ENCODE measurements at places on chromosomes 13 and 19.

GRCh38 chr13:78045916-78046315 lies 127.3 kb upstream of the EDNRB start:
- DNase-seq = no peak

- no peak for DNase-seq
Measured at GRCh38 chr19:50725218-50725910, 2.2 kb downstream of the CLEC11A start.

GRCh38 chr19:41616792-41617621 lies 9.9 kb downstream of the CEACAM4 start:
- peak; percentile 47 for DNase-seq

- no peak for DNase-seq
Measured at GRCh38 chr13:94997126-94997525, 284.8 kb upstream of the SOX21 start.

GRCh38 chr13:111227405-111227804 lies 93.0 kb upstream of the TEX29 start:
- DNase-seq = no peak

DNA sequence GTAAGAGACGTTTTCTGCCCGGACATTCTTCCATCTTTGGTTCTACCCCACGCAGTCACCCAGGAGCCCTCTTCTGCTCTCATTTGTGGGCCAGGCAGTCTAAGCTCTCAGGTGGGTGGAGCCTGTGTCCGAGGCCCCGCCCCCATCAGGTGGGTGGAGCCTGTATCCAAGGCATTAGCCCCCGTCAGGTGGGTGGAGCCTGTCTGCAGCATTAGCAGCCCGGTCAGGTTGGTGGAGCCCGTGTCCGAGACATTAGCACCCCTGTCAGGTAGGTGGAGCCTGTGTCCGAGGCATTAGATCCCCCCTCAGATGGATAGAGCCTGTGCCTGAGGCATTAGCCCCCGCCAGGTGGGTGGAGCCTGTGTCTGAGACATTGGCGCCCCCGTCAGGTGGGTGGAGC lies 45.5 kb upstream of the C13orf46 start:
- DNase-seq = no peak

GRCh38 chr19:53962887-53963431 lies at the start of gene CACNG8:
Gene CACNG8, plus strand, starts transcription at chr19:53962937.
- peak; percentile 53 for DNase-seq

- no peak for DNase-seq
Measured at GRCh38 chr13:96454466-96454865, 364.6 kb downstream of the HS6ST3 start.

DNA sequence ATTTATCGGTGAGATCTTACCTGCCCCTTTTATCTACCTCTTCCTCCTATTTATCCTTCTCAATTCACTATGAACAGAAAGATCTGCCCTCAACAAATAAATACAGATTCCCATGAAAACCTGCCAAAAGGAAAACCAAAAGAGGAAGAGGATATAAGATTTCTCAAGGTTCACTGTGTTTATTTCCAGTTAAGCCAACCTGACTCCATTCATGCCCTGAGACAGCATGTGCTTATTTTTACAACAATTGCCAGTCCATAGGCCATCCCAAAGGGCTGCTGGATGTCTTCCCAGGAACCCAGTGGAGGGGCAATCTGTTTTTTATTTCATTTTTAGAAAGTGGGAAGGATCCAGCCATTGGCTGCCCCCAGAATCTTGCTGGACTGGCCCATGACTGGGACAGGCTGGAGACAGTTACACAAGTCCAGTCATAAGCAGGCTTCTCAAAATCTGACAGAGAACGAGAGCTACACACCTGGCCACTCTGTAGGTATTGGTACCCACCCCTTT lies 209.1 kb downstream of the IRS2 start:
- no peak for DNase-seq

GRCh38 chr19:1441022-1441426 lies 2.8 kb downstream of the RPS15 start:
- DNase-seq = no peak

DNA sequence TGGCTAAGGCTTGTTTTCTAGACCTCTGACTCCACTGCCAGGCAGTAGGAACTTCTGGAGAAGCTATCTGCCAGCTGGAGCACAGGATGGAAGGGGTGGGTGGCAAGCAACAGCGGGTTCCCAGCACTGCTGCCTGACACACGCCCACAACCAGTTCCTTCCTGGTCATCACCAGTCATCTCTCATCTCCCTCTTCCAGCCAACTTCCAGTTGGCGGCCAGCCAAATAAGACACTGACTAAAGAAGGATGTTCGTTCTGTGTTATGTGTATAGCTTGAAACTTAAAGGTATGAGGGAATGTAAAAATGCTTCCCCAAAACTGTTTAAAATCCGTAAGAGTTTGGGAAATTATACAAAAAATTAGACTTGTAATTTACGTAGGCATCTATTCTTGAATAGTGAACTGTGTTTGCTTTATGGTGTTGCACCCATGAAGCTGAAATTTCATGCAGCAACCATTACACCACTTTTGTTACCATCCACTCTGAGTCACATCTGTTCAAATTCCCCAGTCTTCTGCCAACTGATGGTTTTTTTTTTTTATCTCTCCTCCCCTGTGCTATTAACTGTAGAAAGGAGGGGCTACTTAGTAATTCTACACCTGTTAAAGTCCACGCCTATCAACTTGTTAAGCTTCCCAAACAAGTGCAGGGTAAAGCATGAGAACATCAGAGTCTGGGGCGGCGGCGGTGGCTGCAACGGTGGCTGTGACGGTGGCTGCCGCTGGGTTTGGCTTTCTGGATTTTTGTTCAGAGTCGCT lies 86.2 kb upstream of the FRY start:
- DNase-seq = peak; percentile 53

GRCh38 chr13:40236566-40237168 lies 429.8 kb downstream of the FOXO1 start:
- DNase-seq = no peak

- peak; percentile 38 for DNase-seq
Measured at GRCh38 chr13:112729408-112729807, 39.6 kb downstream of the ATP11A start.

DNA sequence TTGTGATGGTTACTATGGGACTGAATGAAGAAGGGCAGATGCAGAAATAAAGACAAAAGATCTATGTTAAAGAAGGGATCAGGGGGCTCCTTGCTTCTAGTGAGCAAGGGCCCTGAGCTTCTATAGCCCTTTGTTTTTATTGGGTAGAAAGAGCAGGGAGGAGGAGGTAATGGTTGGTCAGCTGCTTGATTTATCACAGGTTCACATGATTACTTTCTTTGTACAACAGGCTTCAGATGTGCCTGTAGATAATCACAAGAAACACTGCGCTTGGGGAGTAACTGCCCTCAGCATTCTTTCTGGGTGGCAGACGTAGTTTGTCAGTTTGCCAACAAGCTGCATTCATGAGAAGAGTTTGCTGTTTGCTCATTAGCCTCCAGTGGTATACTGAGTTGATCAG lies 4.8 kb upstream of the ZNF439 start:
- no peak for DNase-seq

- DNase-seq = no peak
Measured at GRCh38 chr13:110914081-110914330, 863 bp downstream of the ANKRD10 start.

GRCh38 chr19:49589502-49589905 lies 1.5 kb upstream of the PRR12 start:
- DNase-seq = no peak

DNA sequence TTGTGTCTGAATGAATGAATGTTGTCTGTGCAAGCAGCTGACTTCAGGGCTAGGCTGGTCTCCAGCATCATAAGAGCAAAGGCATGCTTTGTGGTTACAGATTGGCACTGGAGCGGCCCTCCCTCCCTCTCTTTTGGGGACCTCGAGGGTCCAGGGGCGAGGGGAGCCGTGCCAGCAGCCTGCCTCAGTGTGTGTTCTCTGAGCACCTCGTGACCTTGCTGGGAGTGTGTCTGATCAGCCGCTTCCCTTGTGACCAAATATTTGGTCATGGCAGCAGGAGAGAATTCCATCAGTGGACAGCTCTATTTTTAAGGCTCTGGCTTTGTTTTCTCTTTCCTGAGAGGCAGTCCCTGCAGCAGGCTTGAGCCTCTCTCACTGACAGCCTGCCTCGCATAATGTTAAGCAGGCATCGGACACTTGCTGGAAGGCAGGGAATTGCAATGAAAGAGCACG lies 329.7 kb downstream of the UQCRFS1 start:
- no peak for DNase-seq

DNA sequence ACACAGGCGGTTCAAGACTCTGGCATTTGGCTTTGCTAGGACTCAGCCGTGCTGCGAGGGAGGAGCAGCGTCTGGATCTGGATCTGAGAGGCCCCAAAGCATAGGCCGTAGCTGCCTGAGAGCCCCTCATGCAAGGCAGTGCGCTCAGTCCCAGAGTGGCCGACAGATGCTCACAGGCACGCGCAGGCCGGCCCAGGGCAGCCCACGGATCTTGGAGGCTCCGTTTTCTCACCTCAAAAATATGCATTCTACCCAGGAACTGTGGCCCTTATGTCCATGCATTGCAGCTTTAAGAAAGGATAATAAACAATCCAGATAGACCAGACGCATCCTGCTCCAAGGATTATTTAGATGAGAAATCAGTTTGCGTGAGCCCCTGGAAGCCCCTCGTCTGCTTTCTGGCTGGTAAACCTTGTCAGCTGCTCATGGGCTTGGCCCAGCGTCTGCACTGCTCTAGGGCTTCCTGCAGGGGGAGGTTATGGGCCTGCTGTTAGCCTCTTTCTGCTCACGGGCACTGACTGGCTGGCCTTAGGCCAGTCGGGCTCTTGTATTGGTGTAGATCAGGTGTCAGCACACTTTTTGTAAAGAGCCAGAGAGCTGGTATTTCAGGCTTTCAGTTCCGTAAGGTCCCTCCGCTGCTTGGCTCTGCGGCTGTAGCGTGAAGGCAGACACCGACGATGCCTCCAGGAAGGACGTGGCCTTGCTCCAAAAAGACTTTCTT lies 24.2 kb downstream of the TEX29 start:
- peak; percentile 84 for DNase-seq

GRCh38 chr13:26202365-26202972 lies 19.6 kb downstream of the RNF6 start:
- no peak for DNase-seq

- no peak for DNase-seq
Measured at GRCh38 chr19:48817585-48818124, 6.8 kb upstream of the BCAT2 start.

- peak; percentile 83 for DNase-seq
Measured at GRCh38 chr13:51222037-51222685, at the start of gene FAM124A. Gene FAM124A, plus strand, starts transcription at chr13:51222398. Its CDS starts 104 bp downstream, at chr13:51222502.

GRCh38 chr19:7916103-7916954 lies 1.7 kb downstream of the TGFBR3L start:
- DNase-seq = no peak

- no peak for DNase-seq
Measured at GRCh38 chr13:66402066-66402465, 828.1 kb downstream of the PCDH9 start.

DNA sequence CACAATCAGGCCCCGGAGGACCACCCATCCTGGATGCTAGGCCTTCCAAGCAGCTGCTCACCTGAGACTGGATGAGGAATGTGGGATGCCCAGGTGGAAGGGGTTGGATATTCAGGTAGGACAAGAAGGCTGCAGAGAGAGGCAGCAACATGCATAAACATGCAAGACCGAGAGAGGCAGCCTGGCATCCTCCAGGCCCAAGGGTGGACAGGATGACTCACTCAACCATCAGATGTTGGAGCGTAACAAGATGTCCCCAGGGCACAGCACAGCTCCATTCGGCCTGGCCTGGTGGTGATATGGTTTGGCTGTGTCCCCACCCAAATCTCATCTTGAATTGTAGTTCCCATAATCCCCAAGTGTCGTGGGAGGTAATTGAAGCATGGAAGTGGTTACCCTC lies 10.0 kb upstream of the CABP5 start:
- no peak for DNase-seq

- DNase-seq = no peak
Measured at GRCh38 chr13:73060251-73061160, 1.7 kb downstream of the KLF5 start.

GRCh38 chr19:35696835-35697234 lies 7.5 kb upstream of the ZBTB32 start:
- no peak for DNase-seq

Data from ecto neural progenitor cell (in vitro differentiated cells).